Stimulated activated CD8-positive, alpha-beta memory T cell treated with anti-CD3 and anti-CD28 coated beads, Interleukin-15, amount 100 ng/mL, for 48 hours (primary cell): ENCODE measurements at places on chromosomes 4 and X.

DNA sequence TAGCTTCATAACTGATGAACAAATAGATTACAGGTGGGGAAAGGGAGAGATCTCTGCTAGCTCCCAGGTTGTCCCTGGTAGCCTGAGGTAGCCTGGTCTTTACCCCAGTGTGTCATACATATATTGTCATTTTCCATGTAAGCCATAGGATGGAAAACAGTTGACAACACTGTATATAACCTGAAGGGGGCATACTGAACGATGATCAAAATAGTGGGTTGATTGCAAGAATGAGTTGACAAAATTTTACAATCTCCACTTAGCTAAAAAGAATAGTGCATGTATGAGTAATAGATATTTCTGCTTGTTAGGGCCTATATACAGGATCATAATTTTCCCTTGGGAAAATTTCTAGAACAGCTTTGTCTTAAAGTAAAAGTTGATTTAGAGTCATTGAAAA, 304.1 kb upstream of the HAND2 start:
- DNase-seq: no peak

DNA sequence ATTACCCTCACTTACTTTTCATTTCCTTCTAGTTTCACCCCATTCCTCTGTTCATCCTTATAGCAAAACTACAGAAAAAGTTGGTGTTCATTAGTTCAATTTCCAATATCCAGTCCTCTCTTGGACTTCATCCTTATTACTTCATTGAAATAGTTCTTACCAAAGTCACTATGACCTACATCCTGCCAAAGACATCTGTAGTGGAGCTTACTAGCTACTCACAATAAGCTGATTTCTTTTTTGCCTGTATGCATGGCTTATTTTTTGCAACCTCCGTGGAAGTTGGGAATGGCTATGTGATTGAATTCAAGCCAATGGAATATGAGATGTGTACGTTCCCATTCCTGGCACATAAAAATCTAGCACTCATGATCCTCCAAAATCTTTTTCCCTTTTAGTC, 4.6 kb upstream of the CDKL2 start:
- no peak for DNase-seq

DNA sequence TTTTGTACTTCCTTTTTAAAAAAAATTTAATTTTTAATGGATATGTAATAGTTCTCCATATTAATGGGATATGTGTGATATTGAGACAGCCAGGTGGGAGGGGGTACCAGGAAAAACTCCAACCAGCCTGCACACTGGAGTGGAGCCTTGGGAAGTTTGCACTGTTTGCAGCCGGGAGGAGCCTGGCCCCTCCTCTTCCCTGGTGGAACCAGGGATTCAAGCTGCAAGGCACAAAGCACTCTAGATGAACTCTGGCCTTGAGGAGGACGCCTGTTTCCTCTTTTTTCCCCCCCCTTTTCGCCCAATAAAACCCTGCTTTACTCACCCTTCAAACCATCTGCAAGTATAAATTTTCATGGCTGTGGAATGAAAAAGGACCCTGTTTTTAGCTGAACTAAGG, 48.2 kb upstream of the GC start:
- no peak for DNase-seq

DNA sequence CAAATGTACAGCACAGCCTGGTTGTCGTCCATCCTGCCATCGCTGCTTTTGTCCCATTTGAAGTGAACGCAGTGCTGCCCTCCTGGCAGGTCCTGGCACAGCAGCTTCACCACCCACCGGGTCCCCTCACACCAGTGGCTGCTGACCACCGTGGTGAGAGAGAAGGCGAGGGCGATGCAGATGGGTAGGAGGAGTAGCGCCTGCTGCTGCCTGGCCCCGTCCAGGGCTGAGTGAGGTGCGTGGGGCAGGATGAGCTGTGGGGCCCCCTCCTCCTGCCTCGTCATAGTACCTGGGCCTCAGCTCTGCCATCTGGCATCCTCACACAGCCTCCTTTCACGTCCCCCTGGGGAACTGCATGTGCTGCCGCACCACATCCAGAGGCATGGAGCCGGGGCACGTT, 1.8 kb downstream of the DCAF8L2 start:
- DNase-seq: no peak

GRCh38 chr4:140125374-140125773, 28.6 kb downstream of the MAML3 start:
- DNase-seq: no peak

DNA sequence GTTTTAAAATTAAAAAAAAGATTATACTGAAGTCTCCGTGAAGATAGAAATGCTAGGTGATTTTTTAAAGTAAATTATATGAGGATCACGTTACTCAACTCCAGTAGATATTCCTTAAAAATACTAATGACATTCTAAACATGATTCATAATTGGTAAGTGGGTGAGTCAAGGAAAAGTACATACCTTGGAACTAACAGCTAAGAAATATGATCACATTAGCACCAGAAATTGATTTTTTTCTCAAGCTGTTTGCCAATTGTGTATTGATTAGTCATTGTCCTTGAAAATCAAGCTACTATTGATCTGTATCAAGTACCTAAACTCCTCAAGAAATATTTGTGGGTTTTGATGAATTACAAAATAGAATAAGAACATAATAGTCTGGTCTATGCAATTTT, 362.6 kb upstream of the PPP1R2C start:
- DNase-seq: no peak

DNA sequence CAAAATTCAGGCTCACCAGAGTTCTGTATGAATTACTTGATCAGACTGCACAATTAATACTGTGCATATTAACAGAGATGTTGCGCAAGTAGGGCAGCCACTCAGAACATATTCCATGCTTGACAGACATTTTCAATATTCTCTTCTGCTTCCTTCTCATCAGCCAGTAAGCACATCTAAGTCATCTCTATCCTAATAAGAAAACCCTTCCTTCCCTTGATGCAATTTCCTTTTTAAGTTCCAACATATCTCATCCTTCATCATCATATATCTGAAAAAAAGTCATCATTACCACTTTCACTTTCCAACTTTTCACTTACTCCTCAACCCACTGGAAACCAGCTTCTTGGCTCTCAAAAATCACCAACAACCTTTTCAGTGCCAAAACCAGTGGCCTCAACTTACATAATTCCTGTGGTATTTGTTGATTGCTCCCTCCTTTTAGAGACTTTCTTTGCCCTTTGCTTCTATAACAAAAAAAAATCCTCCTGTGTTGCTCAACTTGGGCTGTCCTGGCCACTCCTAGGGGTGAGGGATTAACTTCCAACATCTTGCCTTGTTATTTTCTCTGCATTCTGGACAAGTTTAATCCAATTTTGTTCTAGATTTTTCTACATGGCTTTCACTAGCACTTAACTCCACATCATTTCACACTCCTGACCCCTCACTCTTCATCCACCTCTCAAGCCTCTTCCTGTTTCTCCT, 14.1 kb downstream of the MBNL3 start:
- no peak for DNase-seq

DNA sequence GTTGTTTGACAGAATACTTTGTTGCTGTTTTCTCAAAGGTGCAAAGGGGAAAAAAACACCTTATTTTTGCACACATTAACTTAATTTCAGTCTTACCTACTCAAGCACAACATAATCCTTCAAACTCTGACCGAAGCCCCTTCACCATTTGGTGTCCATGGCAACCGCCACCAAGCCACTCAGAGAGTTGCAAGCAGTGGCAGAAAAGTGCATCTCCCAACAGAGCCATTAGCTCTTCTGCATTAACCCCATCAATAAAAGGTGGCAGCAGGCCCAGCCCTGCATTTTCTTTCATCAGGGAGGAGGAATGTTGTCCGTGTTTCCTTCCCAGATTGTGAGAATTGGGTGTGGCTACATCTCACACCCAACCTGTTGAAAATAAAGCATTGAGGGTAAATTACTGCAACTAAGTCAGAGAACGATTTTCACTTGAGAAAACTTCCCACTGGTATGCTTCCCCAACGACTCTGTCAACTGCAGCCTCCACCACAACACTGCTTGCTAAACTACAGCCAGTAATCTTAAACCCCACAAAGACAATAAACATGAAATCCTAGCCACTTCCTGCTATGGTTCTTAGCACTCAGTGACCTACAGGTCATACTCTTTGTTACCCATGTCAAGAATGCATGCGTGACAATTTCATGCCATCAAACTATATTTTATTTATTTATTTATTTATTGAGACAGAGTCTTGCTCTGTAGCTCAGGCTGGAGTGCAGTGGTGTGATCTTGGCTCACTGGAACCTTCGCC, 154.0 kb downstream of the GRIA3 start:
- no peak for DNase-seq

DNA sequence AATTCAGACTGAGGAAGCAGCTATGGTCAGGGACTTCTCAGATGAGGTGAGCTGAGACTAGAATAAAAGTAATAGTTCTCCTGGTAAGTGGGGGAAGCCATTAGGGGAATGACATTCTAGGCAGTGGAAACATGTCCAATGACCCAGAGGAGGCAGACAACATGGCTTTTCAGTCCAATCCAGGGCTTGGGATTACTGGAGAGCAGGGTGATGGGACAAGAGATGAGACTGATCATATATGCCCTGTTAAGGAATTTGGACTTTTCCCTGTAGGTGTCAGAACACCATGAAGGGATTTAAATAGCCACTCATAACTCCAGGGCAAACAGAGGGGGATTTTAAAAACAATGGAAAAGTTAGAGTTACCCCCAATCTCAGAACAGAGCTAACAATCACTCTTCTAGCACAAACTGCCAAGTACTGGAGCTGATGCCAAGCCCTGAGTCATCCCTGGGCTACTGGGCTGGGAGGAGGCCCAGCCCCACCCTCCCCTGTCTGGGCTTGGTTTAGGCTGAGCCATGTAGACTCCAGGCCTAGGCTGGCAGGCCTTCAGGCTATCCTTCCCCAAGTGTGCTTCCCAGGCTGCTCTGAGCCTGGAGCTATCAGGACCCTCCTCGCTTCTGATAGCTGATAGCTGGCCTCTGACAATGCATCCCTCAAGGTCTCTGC, 22.7 kb upstream of the MSN start:
- no peak for DNase-seq

DNA sequence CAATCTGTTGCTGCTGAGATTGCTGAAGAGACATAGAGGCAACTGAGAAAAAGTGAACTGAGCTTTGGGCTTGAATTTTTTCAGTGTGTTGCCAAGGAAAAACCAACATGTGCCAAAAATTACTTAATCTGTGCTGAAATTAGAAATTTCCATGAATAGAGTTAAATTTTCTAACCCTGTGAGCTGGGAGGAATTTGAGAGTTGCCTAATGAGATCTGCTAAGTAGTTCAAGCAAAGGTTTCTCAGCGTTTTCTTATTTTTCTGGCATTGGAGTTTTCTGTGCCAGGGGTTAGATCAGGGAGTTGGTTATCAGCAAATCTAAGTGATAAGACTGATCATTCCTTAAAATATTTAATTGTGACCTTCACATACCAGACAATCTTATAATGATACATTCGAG, 457.5 kb upstream of the GNPDA2 start:
- no peak for DNase-seq

- no peak for DNase-seq
Observed at GRCh38 chr4:39587881-39588280, 50.8 kb downstream of the SMIM14 start.

- DNase-seq: no peak
Observed at GRCh38 chr4:82681754-82682153, 116.8 kb downstream of the SCD5 start.

DNA sequence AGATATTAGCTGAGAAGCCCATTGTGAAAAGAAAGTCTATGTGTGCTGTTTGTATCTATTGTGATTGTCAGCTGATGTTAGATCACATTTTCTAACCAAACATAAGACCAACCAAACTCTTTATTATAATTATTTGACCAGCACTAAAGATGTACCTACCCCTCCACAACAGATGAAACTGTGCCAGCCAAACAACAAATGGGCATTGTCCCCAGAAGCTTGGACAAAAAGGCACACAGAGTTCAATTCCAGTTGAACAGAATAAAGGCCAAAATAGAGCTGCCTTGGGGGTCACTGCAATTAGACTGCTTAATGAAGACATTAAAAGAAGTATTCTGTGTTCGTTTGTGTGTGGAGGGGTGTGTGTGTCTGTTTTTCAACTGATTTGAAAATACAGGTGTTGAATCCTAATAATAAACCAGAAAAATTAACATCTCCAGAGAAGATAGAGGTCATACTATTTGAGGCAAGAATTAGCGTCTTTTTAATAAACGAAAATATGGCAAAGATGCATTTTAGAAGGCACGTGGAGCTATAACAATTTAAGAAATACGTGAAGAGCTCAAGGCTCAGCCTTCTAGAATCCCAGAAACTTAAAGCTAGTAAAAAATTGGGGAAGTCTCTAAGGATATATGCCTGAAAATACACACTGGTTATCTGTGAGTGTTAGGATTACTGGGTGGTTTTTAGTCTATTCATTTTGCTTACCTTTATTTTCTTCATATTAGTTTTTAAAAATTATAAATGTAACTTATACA, 2.2 kb downstream of the SPP1 start:
- no peak for DNase-seq

- no peak for DNase-seq
Observed at GRCh38 chrX:105109936-105110335, 110.6 kb downstream of the TEX13A start.

DNA sequence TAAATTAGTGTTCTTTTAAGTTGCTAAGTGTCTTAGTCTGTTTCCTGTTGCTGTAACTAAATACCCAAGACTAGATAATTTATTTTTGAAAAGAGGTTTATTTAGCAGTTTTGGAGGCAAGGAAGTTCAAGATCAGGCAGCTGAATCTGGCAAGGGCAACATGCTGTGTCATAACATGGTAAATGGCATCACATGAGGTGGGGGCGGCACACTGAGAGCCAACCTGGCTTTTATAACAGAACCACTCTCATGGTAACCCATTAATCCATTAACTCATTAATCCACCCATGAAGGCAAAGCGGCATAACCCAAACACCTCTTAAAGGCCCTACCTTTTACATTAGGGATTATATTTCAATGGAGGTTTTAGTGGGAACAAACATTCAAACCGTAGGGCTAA, 182.2 kb upstream of the GATB start:
- no peak for DNase-seq
